ENCODE measurements at places on chromosomes 12 and 14. TPM values are rescaled to one million over a fixed set of nuclear protein-coding genes. Genes with fewer than 3 reads are reported as not detected.

Gene PFKM
- total RNA-seq: 41.1 TPM

Gene SIRT4
- not detected for total RNA-seq

Gene MORN3
- total RNA-seq: not detected

Gene TMEM263
- 147 TPM for total RNA-seq

Gene NTF3
- 4.8 TPM for total RNA-seq

Gene SLC10A1
- not detected for total RNA-seq

Gene GPR137C
- 0.89 TPM for total RNA-seq

Gene HOXC9
- 2.5 TPM for total RNA-seq

Gene KRT85
- total RNA-seq: not detected

Gene SPRING1
- total RNA-seq: 20.0 TPM

Gene SERPINA3
- total RNA-seq: 0.89 TPM

Gene GPR84
- not detected for total RNA-seq

Gene P2RX2
- not detected for total RNA-seq

Gene TMPRSS12
- not detected for total RNA-seq

Gene RNASE1
- total RNA-seq: not detected

Gene RPL10L
- not detected for total RNA-seq

Gene RNU7-1
- total RNA-seq: not detected

Gene LRP1-AS
- not detected for total RNA-seq

Gene PLXNC1
- 2.1 TPM for total RNA-seq

All from GM23248 (cell line).